HFFc6 (cell line): ENCODE measurements at places on chromosomes 12 and 14.

DNA sequence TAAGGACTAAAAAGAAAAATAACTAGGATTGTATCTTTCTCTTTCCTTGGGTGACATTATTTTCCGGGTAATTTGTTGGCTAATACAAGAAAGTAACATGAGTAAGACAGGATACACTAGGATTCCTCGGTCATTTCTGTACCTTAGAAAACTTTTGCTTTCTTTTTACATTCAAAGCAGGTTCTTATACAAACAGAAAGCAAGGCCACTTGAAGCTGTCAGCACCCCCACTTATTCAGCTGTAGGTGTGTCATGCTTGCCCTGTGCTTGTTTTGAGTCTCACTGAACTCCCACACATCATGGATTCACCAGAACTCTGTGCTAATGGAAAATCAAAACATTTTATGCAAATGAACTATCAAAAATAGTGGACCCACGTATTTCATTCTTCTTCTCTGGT lies 266.8 kb upstream of the CLEC14A start:
- H3K27me3 ChIP-seq = no peaks in the 10 kb centered on the region
- peak overlapping the region; percentile 51; the same call in 1 of the 2 replicates for H3K4me3 ChIP-seq
- H3K4me1 ChIP-seq = peaks cover 28% of the 10 kb centered on the region
- H3K36me3 ChIP-seq = no peaks in the 10 kb centered on the region

DNA sequence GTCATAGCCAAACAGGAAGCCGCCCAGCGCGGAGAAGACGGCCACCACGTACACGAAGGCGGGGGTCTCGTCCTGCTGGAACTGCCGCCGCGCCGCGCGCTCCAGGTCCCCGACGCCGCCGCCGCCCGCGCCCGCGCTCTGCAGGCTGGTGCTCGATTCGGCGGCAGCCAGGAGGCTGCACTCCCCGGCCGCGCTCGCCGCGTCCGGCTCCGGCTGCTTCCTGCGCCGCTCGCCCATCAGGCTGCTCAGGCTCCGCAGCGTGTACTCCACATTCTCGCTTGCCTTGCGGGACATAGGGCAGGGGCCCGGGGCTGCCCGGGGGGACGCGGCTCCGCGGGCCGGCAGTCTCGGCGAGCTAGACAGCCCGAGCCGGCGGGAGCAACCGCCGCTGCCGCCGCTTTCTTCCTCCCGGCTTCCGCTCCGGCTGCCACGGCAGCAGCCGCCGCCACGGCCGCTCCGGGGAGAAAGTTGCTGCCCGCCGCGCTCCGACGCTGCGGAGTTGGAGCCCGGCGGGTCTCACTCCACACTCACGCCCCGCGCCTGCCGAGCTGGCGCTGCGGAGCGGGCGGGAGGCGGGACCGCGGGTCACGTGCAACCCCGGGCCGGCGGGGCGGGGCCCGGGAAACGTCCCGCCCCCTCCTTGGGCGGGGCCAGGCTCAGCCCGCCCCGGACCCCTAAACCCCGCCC lies at the start of gene SLC2A13:
Gene SLC2A13, minus strand, starts transcription at position 567 of the 687 bp plus-strand sequence. Its CDS starts 273 bp downstream, at position 294.
- no peaks in the 10 kb centered on the region for H3K36me3 ChIP-seq
- peaks cover 27% of the 10 kb centered on the region for H3K4me1 ChIP-seq
- H3K27me3 ChIP-seq = peaks cover 7% of the 10 kb centered on the region

DNA sequence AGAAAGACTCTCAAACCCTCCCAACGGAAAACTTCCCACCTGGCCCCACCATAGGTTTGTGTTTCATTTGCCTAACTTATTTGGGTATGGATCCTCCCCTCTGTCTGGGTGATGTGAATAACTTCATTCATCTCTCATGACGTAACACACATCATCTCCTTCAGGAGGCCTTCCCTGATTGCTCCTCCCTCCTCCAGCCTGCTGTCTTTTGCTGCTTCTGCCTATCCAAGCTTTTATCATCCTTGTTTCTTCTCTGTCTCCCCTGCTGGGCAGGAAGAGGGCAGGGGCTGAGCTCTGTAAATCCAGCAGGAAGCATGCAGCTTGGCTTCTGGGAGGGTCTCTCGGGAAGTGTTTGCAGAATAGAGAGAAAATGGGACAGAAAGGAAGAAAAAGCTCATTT lies 766.0 kb upstream of the TBX3 start:
- H3K27me3 ChIP-seq = 0 out of 2 replicates have a peak, but pooled peaks cover 2% of the 10 kb centered on the region
- H3K4me1 ChIP-seq = peaks cover 11% of the 10 kb centered on the region
- no peak overlapping the region for H3K4me3 ChIP-seq
- no peaks in the 10 kb centered on the region for H3K36me3 ChIP-seq
- H3K27ac ChIP-seq = no peak overlapping the region

- no peak overlapping the region for H3K27ac ChIP-seq
- peaks cover 11% of the 10 kb centered on the region for H3K4me1 ChIP-seq
- no peaks in the 10 kb centered on the region; the same call in 1 of the 2 replicates for H3K36me3 ChIP-seq
- no peak overlapping the region for H3K4me3 ChIP-seq
These were observed 836 bp downstream of the EVL start for GRCh38 chr14:100065942-100066574.

- H3K27ac ChIP-seq = no peak overlapping the region
- no peak overlapping the region for H3K4me3 ChIP-seq
- H3K27me3 ChIP-seq = peaks cover 19% of the 10 kb centered on the region
- DNase-seq = peak; percentile 12
- H3K36me3 ChIP-seq = no peaks in the 10 kb centered on the region
These were observed 89.9 kb downstream of the SLC24A4 start for GRCh38 chr14:92412912-92413311.

DNA sequence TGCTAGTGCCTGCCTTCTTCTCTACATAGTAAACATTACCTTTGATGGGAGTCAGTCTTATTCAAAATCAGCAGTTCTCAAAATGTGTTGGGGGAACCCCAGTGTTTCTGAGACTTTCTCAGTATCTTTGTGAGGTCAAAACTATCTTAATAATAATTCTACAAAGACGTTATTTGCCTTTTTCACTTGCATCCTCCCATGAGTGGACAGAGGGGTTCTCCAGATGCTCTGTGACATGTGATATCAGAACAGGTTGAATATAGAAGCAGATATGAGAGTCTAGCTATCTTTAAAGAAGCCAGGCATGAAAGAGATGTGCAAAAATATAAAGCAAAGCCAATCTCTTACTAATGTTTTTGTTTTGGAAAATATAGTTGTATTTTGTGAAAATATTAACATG lies 144.7 kb downstream of the KTN1 start:
- no peak overlapping the region for H3K4me3 ChIP-seq
- H3K4me1 ChIP-seq = peaks cover 12% of the 10 kb centered on the region
- no peaks in the 10 kb centered on the region for H3K27me3 ChIP-seq
- H3K27ac ChIP-seq = no peak overlapping the region

DNA sequence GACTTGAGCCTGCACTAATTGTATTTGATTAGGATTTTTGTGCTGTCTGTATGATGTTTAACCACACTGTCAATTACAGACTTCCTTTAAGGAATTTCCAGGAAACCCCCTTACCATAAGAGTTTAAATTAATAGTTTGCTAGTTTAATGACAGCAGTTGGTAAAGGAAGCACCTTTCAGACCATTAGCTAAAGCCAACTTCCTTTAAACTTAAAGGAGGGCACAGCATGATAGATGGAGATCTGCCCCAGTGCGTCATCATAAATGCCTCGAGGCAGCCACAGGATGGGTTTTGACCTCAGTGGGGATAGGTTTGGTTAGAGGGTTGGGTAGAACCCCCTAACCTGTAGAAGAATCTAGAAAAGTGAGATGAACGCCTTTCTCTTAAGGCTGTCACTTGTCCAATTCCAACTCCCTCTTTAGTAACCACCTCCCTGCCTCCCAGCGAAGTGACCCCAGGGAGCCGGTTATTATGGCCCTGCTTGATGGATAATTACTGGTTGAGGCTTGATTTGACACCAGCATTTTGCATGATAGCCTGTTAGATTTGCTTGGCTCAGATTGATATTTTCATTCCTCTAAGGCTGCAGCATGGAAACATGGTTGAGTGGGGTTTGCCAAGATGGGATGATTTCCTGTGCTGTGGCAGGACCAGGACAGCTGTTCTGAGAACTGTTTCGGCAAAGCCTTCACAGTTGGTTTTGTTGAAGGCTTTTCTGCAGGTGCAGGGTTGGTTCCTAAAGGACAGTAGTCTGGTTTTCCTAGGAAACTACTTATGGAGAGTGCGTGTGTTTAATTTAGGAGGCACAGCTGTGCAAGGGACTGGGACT lies 62.7 kb downstream of the CHST11 start:
- H3K27ac ChIP-seq = no peak overlapping the region
- H3K4me1 ChIP-seq = peaks cover 25% of the 10 kb centered on the region
- no peak overlapping the region for H3K4me3 ChIP-seq
- peaks cover 10% of the 10 kb centered on the region for H3K27me3 ChIP-seq
- DNase-seq = no peak

DNA sequence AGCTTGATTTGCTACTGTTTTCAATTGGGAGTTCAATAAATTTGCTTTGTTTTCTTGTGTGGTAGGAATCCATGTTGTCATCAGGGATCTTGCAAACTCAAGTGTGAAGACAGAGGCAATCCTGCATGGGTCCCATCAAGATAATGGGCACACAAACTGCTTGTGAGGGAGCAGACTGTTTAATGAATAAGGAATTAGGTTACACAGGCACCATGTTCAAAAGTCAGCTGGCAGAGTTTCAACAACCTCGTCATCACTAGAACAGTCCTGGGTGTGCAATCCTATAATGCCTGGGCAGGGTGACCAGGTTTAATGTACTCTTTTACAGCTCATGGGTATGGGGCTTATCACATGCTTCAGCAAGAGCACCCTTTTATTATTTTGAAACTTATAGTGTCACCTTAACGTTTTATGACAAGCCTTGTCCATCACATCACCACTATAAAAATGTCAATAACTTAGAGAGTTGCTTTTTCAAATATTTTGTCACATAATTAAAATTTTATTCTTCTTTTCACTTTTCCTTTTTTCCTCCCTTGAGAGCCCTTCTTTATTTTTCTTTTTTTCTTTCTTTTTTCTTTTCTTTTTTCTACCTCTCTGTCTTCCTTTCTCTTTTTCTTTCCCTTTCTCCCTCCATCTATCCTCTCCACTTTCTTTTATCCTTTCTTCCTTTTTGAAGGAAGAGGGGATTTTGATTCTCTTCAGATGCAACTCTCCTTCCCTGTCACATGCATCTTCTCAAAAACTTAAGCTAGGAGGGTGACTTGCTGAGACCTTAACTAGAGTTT lies 252.2 kb upstream of the ATP2B1 start:
- no peaks in the 10 kb centered on the region for H3K27me3 ChIP-seq
- no peak overlapping the region for H3K27ac ChIP-seq
- no peak for DNase-seq
- no peaks in the 10 kb centered on the region for H3K36me3 ChIP-seq

GRCh38 chr14:52117111-52117832 lies 48.4 kb upstream of the NID2 start:
- no peaks in the 10 kb centered on the region for H3K36me3 ChIP-seq
- H3K27ac ChIP-seq = no peak overlapping the region
- peaks cover 2% of the 10 kb centered on the region for H3K27me3 ChIP-seq
- peaks cover 40% of the 10 kb centered on the region for H3K4me1 ChIP-seq
- no peak overlapping the region for H3K4me3 ChIP-seq
- DNase-seq = no peak

DNA sequence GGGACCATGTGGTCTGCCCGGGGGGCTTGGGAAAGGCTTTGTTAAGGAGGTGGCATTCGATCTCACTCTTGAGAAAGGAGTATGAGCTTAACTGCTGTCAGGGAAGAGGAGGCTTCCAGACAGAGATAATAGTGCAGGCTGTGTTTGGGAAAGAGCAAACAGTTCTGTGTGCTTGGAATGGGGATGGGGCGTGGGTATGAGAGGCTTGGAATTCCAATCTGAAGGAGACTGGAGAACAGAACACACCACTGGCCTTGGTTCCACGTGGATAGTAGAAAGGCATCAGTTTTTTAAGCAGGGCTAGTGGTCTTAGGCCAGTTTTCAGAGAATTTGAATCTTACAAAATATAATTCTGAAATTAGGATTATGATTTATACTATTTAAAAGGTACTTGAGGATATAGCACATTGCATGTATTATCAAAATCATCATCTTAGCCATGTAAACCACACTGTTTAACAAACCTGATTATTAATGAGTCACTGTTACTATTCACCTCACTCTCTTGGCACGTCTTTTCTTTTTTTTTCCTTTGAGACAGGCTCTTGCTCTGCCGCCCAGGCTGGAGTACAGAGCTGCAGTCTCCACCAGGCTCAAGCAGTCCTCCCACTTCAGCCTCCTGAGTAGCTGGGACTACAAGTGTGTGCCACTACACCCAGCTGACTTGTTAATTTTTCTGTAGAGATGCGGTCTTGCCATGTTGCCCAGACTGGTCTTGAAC lies 38.5 kb upstream of the KCNK13 start:
- H3K27ac ChIP-seq = no peak overlapping the region; the same call in 1 of the 2 replicates
- H3K4me3 ChIP-seq = no peak overlapping the region
- H3K27me3 ChIP-seq = peaks cover 4% of the 10 kb centered on the region; the same call in 1 of the 2 replicates
- DNase-seq = no peak

- H3K36me3 ChIP-seq = no peaks in the 10 kb centered on the region
- DNase-seq = no peak
These were observed 51.7 kb downstream of the TSHR start for GRCh38 chr14:81007131-81007530.

DNA sequence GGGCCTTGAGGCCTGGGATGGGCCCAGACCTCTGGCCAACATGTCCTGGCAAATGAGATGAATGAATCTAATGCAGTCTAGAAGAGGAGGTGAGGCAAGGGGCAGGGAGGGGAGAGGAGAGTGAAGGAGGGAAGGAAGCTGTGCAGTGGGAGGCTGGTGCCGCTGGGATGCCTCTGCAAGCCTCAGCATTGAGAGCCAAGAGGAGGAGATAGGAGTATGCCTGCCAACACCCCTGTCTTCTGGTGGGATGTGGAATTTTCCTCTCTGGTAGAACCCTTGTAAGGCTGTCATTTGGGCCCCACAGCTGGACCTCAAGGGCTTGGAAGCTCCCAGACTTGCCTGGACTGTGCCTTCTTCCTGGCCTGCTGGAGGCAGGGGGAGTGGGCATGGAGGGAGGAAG lies 21.9 kb downstream of the KRT80 start:
- peaks cover 42% of the 10 kb centered on the region for H3K4me1 ChIP-seq
- DNase-seq = no peak
- H3K36me3 ChIP-seq = no peaks in the 10 kb centered on the region

DNA sequence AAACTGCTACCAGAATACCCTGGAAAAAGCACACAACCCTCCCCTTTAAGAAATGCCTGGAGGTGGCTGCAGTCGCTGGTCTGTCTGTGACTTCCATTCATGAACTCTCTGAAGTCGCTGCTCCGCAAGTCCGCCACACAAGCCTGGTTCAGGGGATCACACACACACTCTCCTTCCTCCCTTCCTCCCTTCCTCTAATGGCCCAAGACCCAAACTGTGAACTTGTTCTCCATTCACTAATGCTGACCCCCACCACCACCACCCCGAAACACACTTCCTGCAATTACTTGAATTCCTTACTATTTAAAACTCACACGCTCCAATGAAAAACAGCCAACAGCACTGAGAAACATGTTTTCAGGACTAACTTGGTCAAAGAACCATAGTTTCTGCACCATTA lies 1.0 kb upstream of the LMO3 start:
- no peaks in the 10 kb centered on the region for H3K36me3 ChIP-seq
- H3K4me1 ChIP-seq = peaks cover 55% of the 10 kb centered on the region
- DNase-seq = no peak
- peak overlapping the region; percentile 90 for H3K4me3 ChIP-seq
- peaks cover 9% of the 10 kb centered on the region for H3K27me3 ChIP-seq

DNA sequence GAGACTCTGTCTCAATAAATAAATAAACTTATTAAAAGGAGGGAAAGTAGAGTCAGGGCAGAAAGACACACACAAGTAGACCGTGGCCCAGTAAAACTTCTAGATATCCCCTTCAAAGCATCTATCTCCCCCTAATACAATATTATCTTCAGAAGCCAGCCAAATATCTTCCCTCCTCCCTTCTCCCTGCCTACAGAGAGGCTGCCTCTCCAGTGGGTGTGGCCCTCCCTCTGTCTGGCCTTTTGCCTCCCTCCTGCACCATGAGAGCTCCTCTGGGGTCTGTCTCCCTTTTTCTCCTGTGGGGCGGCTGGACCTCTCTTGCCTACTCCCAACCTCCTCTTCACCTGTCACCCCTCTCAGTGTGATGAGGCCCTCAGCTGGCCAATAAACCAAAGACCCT lies 139.2 kb downstream of the EGLN3 start:
- no peak overlapping the region for H3K4me3 ChIP-seq
- peaks cover 1% of the 10 kb centered on the region; the same call in 1 of the 2 replicates for H3K27me3 ChIP-seq
- no peak for DNase-seq
- H3K27ac ChIP-seq = no peak overlapping the region
- no peaks in the 10 kb centered on the region; the same call in 1 of the 2 replicates for H3K4me1 ChIP-seq
